Ascending aorta (tissue), 2 donors: ENCODE measurements at places on chromosomes 12 and 14. TPM values are rescaled to one million over a fixed set of nuclear protein-coding genes. Genes with fewer than 3 reads are reported as not detected.

DNA sequence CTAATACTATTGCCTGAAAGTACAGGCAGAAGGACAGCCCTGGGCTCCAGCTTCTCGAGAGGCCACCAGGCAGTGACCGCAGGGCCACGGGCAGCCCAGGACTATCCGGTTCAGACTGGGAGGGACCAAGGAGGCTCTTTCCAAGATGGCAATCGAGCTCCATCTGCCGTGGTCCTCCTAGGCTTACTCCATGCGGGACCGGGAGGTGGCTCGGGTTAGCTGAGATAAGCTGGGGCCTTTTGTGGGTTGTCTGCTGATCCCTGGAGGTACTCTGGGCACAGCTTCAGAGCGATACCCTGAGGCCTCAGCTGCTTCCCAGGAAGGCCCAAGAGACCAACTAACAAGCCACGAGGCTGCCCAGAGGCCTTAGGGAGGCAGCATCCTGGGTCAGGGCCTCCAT is 33.1 kb downstream of the SNRNP35 start:
- H3K27ac ChIP-seq, result peak overlapping the region; percentile 38
- no peaks in the 10 kb centered on the region for H3K4me1 ChIP-seq
- H3K4me3 ChIP-seq, result no peak overlapping the region
- no peak for DNase-seq

- DNase-seq, result no peak
- peaks cover 10% of the 10 kb centered on the region for H3K4me1 ChIP-seq
- H3K4me3 ChIP-seq, result no peak overlapping the region
- H3K36me3 ChIP-seq, result no peaks in the 10 kb centered on the region
- no peak overlapping the region for H3K27ac ChIP-seq
Measured at GRCh38 chr12:57470970-57471656, 8.6 kb downstream of the ARHGAP9 start.

Gene RFLNA
- not detected for total RNA-seq

DNA sequence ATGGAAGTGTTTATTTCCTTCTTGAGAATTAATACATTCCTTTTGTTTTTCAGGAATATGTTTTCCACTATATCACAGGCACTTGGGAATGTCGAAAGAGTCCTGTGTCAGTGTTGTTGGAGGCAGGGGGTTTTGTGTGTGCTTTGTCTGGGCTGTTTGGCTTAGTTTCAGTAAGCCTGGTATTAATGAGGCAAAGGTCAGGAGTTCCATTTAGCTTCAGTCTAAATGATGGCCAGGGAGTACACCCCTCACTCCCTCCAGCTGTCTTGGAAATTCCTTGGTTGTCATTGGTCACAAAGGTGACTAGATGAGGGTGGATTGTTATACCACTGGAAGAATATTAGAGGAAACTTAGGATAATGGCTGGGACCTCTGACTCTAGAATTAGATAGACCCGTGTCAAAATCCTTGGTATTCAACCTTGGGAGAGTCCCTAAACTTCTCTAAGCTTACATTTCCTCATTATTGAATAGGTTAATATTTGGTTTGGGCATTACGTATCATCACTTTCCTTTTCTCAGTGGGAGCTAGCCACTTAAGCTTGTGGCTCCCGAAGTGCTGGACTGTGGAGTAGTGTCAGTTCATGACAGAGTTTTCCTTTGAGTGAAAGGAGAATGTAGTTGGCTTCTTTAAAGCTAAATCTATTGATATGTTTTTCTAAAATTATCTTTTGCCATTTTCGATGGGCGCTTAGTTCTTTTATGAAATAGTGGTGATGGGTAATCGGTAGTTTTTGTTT is 5.2 kb downstream of the FRS2 start:
- H3K36me3 ChIP-seq, result no peaks in the 10 kb centered on the region
- peak overlapping the region; percentile 50 for H3K27ac ChIP-seq
- peak overlapping the region; percentile 39 for H3K4me3 ChIP-seq
- no peak for DNase-seq

- DNase-seq, result peak; percentile 93
- H3K27me3 ChIP-seq, result no peaks in the 10 kb centered on the region
- no peak overlapping the region for H3K4me3 ChIP-seq
- H3K27ac ChIP-seq, result no peak overlapping the region
- H3K36me3 ChIP-seq, result no peaks in the 10 kb centered on the region
- H3K4me1 ChIP-seq, result peaks cover 3% of the 10 kb centered on the region
Measured at GRCh38 chr12:26523708-26524150, 309.3 kb downstream of the ITPR2 start.

GRCh38 chr12:83010169-83010804 is 323.6 kb downstream of the TMTC2 start:
- H3K27ac ChIP-seq, result no peak overlapping the region
- DNase-seq, result no peak
- no peaks in the 10 kb centered on the region for H3K27me3 ChIP-seq
- H3K4me3 ChIP-seq, result no peak overlapping the region

GRCh38 chr12:19932413-19932812 is 435.9 kb upstream of the PDE3A start:
- H3K27me3 ChIP-seq, result no peaks in the 10 kb centered on the region
- H3K36me3 ChIP-seq, result no peaks in the 10 kb centered on the region
- no peak for DNase-seq

Gene TAS2R9
- total RNA-seq, result not detected

- H3K4me3 ChIP-seq, result no peak overlapping the region
- H3K27ac ChIP-seq, result no peak overlapping the region
- no peaks in the 10 kb centered on the region for H3K4me1 ChIP-seq
- no peaks in the 10 kb centered on the region for H3K36me3 ChIP-seq
- no peak for DNase-seq
Measured at GRCh38 chr12:131521326-131521725, 189.6 kb upstream of the SFSWAP start.

- no peak overlapping the region for H3K27ac ChIP-seq
- no peaks in the 10 kb centered on the region for H3K27me3 ChIP-seq
Measured at GRCh38 chr12:2481951-2482350, 312.8 kb upstream of the FKBP4 start.

GRCh38 chr12:62622177-62622576 is 155.6 kb downstream of the MON2 start:
- H3K36me3 ChIP-seq, result no peaks in the 10 kb centered on the region
- no peak for DNase-seq
- H3K27ac ChIP-seq, result no peak overlapping the region

Gene KRT74
- not detected for total RNA-seq

Gene MYH6
- not detected for total RNA-seq

DNA sequence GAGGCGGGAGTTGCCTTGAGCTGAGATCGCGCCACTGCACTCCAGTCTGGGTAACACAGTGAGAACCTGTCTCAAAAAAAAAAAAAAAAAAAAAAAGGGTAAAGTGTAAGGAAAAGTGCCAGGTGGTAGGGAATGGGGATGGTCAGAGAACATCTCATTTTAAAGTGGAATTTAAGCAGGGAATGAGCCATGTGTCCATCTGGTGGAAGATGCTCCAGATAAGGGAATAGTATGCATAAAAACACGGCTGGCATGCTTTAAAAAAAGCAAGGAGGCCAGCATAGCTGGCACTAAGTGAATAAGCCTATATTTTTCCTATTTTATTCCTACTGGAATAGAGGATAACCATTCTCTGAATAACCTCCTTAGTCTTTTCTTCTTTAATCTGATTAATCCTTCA is 33.7 kb downstream of the FAM186A start:
- no peaks in the 10 kb centered on the region for H3K27me3 ChIP-seq
- H3K27ac ChIP-seq, result no peak overlapping the region

DNA sequence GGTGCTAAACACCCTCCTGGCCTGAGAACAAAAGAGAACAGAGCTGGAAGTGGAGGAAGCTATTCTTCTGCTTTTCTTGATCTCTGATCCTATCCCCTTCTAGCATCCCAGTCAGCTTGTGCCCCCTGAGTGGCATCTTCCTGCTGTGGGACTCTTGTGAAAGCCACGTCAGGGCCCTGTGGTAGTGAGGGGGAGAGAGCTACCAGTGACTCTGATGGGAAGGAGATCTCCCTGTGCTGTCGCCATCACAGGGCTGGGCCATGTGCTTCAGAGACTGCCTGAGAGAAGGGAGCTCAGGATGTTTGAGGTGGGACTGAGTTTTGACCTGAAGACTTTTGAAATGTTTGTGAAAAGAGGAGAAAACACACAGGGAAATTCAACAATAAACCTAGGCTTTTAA is 107.6 kb upstream of the FUT8 start:
- DNase-seq, result no peak
- no peak overlapping the region for H3K27ac ChIP-seq
- no peaks in the 10 kb centered on the region for H3K27me3 ChIP-seq
- H3K4me3 ChIP-seq, result no peak overlapping the region
- H3K4me1 ChIP-seq, result no peaks in the 10 kb centered on the region

Gene BAZ1A
- 11.2 TPM for total RNA-seq

DNA sequence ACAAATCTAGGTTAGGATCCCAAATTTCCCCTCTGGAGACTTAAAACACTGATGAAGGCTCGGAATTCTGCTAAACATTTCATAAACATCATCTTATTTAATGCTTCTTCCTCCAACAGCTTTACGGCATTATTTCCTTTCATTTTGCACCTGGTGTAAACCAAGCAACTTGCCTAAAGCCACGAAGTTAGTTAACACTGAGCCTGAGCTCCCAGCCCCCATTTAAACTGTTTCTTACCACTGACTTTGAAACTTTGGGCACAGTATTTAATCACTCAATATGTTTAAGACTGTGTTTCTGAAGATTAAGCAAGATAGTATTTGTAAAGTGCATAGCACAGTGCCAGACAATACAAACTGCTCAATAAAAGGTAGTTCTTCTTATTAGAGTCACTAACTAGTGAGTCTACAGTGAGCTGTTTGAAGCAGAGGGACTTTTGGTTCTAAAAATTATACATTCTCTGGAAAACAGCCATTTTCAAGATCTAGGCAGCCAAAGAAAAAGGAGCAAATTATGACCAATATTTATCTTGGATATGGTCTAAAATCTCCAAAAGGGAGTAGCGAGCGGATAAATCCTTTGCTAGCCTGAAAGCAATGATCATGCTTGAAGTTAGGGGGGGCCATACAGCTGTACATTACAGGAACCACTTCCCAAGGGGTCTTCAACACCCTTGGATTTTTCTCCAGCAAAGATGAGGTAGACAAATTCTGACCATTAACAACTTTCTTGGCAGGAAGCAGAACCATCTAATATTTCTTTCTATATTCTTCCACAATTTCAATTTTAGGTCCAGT is 4.0 kb downstream of the EGLN3 start:
- no peak for DNase-seq
- peak overlapping the region; percentile 56 for H3K27ac ChIP-seq
- peak overlapping the region; percentile 88 for H3K4me3 ChIP-seq
- H3K27me3 ChIP-seq, result no peaks in the 10 kb centered on the region

Gene PTPRO
- 0.11 TPM for total RNA-seq

DNA sequence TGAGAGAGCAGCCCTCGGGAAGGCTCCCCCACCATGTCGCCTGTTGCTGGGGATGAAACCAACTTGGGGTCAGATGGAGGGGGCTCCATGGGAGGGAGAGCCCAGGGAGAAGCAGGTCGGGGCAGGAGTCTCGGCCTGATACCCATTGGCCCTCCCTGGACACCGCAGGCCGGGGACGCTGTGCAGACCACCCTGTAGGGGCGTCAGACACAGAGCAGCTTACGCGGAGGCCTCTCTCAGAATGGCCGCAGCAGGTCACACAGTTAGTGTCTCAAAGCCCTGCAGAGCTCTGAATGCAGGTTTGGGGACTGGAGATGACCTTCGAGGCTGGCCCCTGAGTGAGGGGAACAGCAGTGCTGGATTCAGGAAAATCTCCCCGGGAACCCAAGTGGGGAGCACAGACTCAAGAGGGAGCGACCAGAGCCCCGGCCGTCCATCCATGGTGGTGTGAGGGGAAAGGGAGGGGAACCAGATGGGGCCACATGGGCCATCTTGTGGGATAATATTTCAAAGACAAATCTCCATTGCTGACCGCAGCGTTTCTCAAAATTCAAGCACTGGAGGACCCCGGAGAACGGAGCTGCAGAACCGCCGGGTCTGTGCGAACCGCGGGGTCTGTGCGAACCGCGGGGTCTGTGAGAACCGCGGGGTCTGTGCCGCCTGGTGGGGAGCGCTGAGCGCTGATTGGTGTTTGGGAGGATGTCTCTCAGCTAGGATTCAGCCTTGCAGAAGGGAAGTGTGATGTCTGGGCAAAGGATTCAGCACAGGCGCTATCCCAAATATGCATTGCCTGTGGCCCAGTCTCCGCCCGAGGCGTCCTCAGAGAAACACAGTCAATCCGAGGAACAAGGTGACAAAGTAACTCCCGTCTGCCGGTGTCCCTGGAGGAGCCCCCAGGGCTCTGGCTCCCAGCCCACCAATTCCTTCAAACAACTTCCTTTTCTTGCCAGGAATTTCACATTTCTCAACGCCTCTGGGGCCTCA is 324.4 kb upstream of the RTL1 start:
- no peaks in the 10 kb centered on the region for H3K36me3 ChIP-seq
- no peaks in the 10 kb centered on the region for H3K27me3 ChIP-seq
- peak; percentile 56 for DNase-seq

Gene RGS6
- 0.11 TPM for total RNA-seq

- H3K27ac ChIP-seq, result no peak overlapping the region
Measured at GRCh38 chr12:67645126-67645525, 3.4 kb upstream of the DYRK2 start.

DNA sequence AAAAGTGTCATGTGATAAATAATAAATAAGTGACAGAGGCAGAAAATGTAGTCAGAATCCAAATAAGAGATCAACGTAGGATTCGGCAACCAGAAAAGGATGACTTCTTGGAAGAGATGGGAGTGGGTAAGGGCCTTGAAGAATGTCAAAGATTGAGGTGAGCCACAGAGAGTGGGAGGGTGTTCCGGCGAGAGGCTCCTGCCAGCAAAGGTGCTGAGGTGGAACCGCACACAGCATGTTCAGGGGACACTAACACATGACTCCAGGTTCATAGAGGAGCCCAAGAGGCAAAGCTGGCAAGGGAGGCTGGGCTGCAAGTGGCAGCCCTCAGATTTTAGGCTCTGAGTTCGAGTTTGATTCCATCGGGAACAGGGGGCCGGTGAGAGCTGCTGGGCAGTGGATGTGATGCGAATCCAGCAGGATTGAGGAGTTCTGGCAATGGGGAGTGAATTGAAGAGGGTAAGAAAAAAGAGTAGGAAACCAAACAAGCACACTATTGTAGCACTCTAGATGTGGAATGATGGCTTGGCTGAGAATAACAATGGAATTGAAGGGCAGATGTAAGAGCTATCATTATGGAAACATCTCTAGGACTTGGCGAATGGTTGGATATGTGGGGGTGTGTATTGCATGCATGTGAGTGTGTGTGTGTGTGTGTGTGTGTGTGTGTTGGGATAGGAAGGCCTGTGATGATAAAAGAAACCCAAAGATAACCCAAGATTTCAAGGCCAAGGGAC is 36.5 kb downstream of the LRRC74A start:
- no peak overlapping the region for H3K4me3 ChIP-seq
- no peak overlapping the region for H3K27ac ChIP-seq
- no peaks in the 10 kb centered on the region for H3K36me3 ChIP-seq
- no peak for DNase-seq
- no peaks in the 10 kb centered on the region for H3K27me3 ChIP-seq
- H3K4me1 ChIP-seq, result no peaks in the 10 kb centered on the region
